ENCODE measurements at places on chromosomes 5 and 9. TPM values are rescaled to one million over a fixed set of nuclear protein-coding genes. Genes with fewer than 3 reads are reported as not detected.

DNA sequence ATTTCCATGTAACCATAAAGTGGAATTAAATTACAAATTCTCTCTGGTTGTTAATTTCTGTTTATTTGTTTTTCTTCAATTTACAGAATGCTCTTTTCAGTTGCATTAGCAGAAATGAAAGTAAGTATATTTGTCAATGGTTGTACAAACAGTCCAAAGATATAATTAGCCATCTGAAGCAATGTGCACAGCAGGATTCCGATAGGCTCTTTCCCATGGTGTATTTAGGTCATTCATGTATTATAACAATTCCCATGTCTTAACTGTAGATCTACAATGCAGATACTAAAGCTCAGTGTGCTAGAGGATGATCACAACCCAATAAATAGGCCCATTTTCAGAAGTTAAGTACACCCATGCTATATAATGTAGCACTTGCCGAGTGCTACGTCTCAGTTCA, 43.8 kb downstream of the RECK start:
- DNase-seq = no peak

GRCh38 chr9:115146581-115147021, 28.6 kb upstream of the TNC start:
- peak; percentile 36 for DNase-seq

DNA sequence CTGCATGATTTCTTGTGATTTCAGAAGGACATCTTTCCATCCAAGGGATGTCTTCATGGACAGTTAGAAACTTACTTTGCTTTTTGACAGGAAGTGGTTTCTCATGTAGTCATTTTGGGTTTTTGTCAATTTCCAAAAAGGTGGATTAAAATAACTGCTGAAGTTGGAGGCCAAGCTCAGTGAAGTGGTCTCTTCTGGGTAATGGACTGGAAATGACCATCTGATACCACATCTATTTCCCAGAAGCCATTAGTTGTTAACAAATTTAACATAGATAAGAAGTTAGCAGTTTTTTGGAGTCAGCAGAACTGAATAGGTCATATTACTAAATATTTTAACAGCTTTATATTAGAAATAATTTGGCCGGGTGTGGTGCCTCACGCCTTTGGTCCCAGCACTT, 86.2 kb upstream of the MYO10 start:
- DNase-seq = no peak

The SLC2A6 gene
- polyA plus RNA-seq = 28.3 TPM

The SLC45A2 gene
- not detected for polyA plus RNA-seq

The POU5F2 gene
- polyA plus RNA-seq = 0.04 TPM
